ENCODE measurements at places on chromosomes 4 and X.

GRCh38 chrX:77894921-77895886 is at the start of gene MAGT1:
Gene MAGT1, minus strand, starts transcription at chrX:77895435. Its CDS starts 25 bp downstream, at chrX:77895410.
- peaks cover 9% of the 10 kb centered on the region for H3K4me1 ChIP-seq
- H3K4me3 ChIP-seq: peak within 1 kb of the TSS; percentile 94
- peak within 1 kb of the TSS; percentile 96 for H3K27ac ChIP-seq
- DNase-seq: peak; percentile 89
- H3K27me3 ChIP-seq: no peaks in the 10 kb centered on the region

DNA sequence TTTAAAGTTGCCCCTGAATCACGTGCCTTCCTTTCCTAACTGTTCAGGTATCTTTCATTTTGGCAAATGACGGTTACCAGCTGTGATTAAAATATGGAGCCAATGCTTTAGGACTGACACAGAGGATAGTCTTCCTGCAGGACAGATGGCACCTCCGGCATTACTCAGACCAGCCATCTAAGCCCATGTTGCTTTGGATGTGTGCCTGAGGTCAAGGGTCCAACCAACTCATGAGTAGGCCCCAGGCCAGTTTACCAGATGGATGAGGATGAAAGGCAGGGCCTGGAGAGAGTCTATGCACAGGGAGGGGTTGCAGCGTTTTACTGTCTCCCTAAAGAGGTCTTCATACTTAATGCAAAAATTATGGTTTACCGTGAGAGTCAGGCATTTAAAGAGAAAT is 174.0 kb upstream of the GATB start:
- H3K27me3 ChIP-seq: no peaks in the 10 kb centered on the region
- no peaks in the 10 kb centered on the region for H3K36me3 ChIP-seq
- no peak overlapping the region for H3K27ac ChIP-seq
- no peak overlapping the region for H3K4me3 ChIP-seq
- DNase-seq: no peak

- H3K4me1 ChIP-seq: no peaks in the 10 kb centered on the region
- no peak overlapping the region for H3K4me3 ChIP-seq
- H3K36me3 ChIP-seq: no peaks in the 10 kb centered on the region
- H3K27me3 ChIP-seq: peaks cover 24% of the 10 kb centered on the region
Observed at GRCh38 chr4:151627491-151627890, 133.3 kb downstream of the GATB start.

GRCh38 chr4:14149176-14150053 is 521.9 kb upstream of the BOD1L1 start:
- H3K27me3 ChIP-seq: no peaks in the 10 kb centered on the region
- no peak overlapping the region for H3K4me3 ChIP-seq
- no peaks in the 10 kb centered on the region for H3K36me3 ChIP-seq
- no peak for DNase-seq
- H3K4me1 ChIP-seq: peaks cover 21% of the 10 kb centered on the region
- H3K27ac ChIP-seq: no peak overlapping the region

DNA sequence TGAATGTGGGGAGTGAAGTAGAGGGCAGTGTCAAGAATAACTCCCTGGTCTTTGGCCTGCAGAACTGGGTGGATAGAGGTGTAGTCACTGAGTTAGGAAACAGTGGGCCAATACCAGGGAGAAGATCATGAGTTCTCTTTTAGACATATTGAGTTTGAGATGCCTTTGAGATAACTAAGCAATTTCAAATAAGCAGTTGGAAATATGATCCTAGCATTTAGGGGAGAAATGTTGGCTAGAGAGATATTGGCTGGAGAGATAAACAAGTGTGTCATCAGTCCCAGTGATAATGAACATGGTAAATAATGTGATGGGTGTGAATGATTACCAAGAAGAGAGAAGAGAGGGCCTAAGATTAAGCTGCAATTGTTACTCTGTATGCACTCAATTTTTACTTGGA is 95.3 kb upstream of the HPRT1 start:
- no peak overlapping the region for H3K27ac ChIP-seq
- H3K4me1 ChIP-seq: no peaks in the 10 kb centered on the region
- DNase-seq: no peak
- no peaks in the 10 kb centered on the region for H3K27me3 ChIP-seq

- no peak overlapping the region for H3K27ac ChIP-seq
- no peaks in the 10 kb centered on the region for H3K4me1 ChIP-seq
- no peak overlapping the region for H3K4me3 ChIP-seq
- H3K36me3 ChIP-seq: peaks cover 16% of the 10 kb centered on the region
Observed at GRCh38 chrX:63889001-63889400, 104.0 kb upstream of the ARHGEF9 start.

DNA sequence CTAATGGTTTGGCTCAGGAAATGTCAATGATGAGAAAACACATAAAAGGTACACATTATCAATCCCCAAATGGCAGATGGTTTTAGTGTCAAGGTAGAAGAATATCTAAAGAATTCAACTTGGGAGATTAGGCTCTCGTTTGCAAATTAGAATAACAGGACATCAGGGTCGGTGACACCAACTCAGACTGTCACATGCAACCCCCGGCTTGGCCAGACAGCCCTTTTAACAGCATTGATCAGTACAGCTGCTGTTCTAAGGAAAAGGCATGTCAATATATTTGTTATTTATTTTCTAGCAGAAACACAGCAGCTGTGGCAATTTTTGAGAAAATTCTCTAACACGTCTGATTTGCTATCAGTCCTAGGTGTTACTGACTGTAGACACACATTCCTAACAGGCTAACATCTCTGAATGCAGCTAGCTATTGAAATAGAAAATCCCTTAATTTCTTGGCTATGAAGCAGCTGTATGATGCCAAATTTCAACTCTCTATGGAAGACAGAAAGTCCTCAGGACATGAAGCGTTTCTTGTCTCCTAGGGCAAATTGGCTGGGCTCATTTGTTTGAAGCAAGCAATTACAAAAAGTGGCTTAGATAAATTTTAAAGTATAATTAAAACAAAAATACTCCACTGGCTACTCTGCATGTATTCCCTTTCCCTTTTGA is 269.0 kb upstream of the CXXC4 start:
- H3K27ac ChIP-seq: no peak overlapping the region
- H3K4me1 ChIP-seq: no peaks in the 10 kb centered on the region
- H3K36me3 ChIP-seq: no peaks in the 10 kb centered on the region
- no peak for DNase-seq

DNA sequence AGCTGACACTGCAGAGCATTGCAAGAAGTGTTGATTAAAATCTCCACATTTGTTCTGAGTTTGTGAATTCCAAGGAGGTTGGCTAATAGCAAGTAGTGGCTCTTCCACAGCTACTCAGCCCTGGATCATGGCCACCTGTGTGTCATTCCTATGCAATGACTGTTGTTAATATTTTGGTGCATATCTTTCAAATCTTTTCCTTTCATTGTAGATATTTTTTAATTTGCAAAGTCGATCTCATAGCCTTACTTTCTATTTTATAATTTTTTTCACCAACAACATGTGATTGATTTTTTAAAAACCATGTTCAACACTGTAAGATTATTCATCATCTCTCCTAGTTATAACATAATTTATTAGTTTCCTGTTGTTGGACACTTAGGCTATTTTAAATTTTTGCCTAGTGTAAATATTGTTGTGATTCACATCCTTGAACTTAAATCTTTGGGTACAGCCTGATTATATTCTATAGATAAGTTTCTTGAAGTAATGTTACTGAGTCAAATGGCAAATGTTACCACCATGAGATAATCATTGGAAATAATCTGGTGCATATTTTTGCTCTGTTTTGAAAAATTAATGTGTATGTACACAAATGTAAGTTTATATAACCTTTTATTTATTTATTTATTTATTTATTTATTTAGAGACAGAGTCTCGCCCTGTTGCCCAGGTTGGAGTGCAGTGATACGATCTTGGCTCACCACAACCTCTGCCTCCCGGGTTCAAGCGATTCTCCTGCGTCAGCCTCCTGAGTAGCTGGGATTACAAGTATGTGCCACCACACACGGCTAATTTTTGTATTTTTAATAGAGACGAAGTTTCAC is 17.1 kb upstream of the ARHGAP10 start:
- no peak overlapping the region for H3K4me3 ChIP-seq
- H3K4me1 ChIP-seq: no peaks in the 10 kb centered on the region
- H3K27ac ChIP-seq: no peak overlapping the region
- no peaks in the 10 kb centered on the region for H3K36me3 ChIP-seq
- DNase-seq: no peak

DNA sequence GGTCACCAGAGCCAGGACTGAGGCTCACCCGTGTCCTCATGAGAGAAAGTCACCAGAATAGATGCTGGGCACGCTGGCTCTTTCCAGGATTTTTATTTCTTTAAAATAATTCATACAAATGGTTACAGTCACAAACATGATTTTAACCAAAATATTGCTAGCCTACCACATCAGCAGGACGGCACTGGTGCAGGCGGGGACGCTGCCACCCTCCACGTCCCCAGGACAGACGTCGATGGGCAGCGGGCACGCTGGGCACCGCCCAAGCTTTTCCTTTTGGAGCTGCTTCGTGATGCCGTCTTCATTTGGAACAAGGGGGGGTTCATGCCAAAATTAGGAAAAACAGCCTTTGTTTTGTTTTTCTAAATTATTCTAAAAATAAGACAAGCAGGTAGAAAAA is 37.6 kb downstream of the CTBP1 start:
- H3K4me3 ChIP-seq: no peak overlapping the region
- H3K27me3 ChIP-seq: no peaks in the 10 kb centered on the region
- peaks cover 7% of the 10 kb centered on the region for H3K4me1 ChIP-seq

Data from naive B cell (primary cell).